ENCODE measurements at places on chromosomes 6 and 20.

GRCh38 chr20:17875106-17875980 is 93.3 kb downstream of the SNX5 start:
- no peaks in the 10 kb centered on the region for H3K27me3 ChIP-seq
- H3K4me3 ChIP-seq, result no peak overlapping the region
- H3K36me3 ChIP-seq, result no peaks in the 10 kb centered on the region
- H3K4me1 ChIP-seq, result peaks cover 9% of the 10 kb centered on the region
- peak overlapping the region; percentile 91 for H3K27ac ChIP-seq

DNA sequence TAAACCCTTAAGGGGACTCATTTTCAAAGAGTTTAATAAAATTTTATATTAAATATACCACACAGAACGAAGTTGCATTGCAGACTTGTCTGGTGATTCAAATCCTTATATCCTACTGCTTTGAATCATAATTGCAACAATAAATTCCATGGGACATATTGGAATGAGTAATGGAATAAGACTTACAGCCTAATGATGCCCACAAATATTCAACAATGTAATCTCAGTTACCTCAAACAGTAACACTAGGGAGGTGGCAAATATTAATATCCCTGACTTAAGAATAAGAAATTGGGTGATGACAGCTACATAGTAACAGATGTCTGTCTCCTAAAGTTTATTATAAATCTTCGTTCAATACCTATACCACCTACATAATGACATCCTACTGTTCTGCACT is 52.6 kb downstream of the BMP5 start:
- H3K36me3 ChIP-seq, result no peaks in the 10 kb centered on the region
- no peak overlapping the region for H3K27ac ChIP-seq
- no peak for DNase-seq
- no peaks in the 10 kb centered on the region for H3K27me3 ChIP-seq
- no peaks in the 10 kb centered on the region for H3K4me1 ChIP-seq

DNA sequence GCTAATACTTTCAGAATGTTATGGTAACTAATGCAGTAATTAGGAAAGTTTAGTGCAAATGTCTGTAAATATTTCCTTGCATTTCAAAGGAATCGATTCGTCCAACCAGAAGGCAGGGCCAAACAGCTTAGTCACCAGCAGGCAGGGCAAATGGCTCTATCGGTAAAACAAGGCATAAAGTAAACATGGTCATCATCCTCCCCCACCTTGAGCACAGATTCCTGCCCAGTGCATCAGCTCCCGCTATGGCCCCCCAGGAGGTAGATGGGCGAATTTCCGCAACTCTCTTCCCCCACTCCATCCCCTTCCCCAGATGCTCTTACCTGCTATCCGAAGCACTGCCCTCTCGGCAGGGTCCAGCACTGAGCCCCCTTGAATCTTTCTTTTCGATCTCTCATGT is 103.8 kb upstream of the BEND6 start:
- H3K4me3 ChIP-seq, result peak overlapping the region; percentile 51
- no peak for DNase-seq
- no peak overlapping the region for H3K27ac ChIP-seq
- H3K27me3 ChIP-seq, result no peaks in the 10 kb centered on the region
- H3K36me3 ChIP-seq, result no peaks in the 10 kb centered on the region

DNA sequence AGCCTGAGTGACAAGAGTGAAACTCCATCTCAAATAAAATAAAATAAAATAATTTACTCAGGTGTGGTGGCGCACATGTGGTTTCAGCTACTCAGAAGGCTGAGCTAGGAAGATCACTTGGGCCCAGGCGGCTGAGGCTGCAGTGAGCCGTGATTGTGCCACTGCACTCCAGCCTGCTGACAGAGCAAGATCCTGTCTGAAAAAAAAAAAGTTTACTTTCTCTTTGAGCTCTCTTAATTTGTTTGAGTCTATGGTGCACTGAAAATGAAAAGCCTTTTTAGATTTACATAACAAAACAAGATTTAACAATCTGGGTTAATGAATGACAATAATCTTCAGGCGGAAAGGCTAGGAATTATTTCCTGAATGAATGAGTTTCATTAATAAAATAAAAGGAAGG is 23.3 kb upstream of the NHSL1 start:
- no peak for DNase-seq
- no peak overlapping the region for H3K27ac ChIP-seq
- no peaks in the 10 kb centered on the region for H3K36me3 ChIP-seq
- H3K4me3 ChIP-seq, result no peak overlapping the region
- H3K27me3 ChIP-seq, result no peaks in the 10 kb centered on the region
- no peaks in the 10 kb centered on the region for H3K4me1 ChIP-seq

DNA sequence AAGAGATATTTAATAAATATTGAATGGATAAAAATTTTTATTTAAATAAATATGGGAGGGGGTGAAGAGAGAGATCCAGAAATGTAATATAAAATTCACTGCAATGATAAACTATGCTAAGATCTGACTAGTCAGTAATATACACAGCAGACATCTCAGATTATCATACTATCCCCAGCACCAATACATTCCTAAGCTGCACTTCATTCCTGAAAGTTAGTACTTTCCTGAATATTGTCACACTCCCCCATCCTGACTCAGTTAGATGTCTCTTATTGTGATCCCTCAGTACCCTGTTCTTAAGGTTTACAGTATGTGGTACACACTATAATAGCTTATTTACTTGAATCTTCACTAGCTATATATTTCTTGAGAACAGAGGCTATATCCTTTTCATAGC is 88.3 kb upstream of the KCNQ5 start:
- no peak overlapping the region for H3K4me3 ChIP-seq
- no peak overlapping the region for H3K27ac ChIP-seq
- no peaks in the 10 kb centered on the region for H3K27me3 ChIP-seq
- no peaks in the 10 kb centered on the region for H3K36me3 ChIP-seq

GRCh38 chr6:21598674-21599023 is 5.1 kb downstream of the SOX4 start:
- peak overlapping the region; percentile 71 for H3K4me3 ChIP-seq
- H3K27ac ChIP-seq, result no peak overlapping the region
- peak; percentile 12 for DNase-seq
- no peaks in the 10 kb centered on the region for H3K4me1 ChIP-seq
- H3K36me3 ChIP-seq, result no peaks in the 10 kb centered on the region

GRCh38 chr20:38585404-38586180 is 4.6 kb downstream of the ADIG start:
- no peak overlapping the region for H3K4me3 ChIP-seq
- no peaks in the 10 kb centered on the region for H3K27me3 ChIP-seq
- H3K4me1 ChIP-seq, result no peaks in the 10 kb centered on the region
- no peak for DNase-seq
- H3K27ac ChIP-seq, result no peak overlapping the region
- H3K36me3 ChIP-seq, result no peaks in the 10 kb centered on the region

- no peaks in the 10 kb centered on the region for H3K4me1 ChIP-seq
- H3K27ac ChIP-seq, result no peak overlapping the region
- H3K36me3 ChIP-seq, result no peaks in the 10 kb centered on the region
- no peaks in the 10 kb centered on the region for H3K27me3 ChIP-seq
- peak overlapping the region; percentile 20 for H3K4me3 ChIP-seq
Observed at GRCh38 chr6:28090917-28091586, 10.7 kb downstream of the ZNF165 start.

- H3K4me1 ChIP-seq, result no peaks in the 10 kb centered on the region
- H3K27ac ChIP-seq, result no peak overlapping the region
- no peak overlapping the region for H3K4me3 ChIP-seq
- H3K27me3 ChIP-seq, result no peaks in the 10 kb centered on the region
- H3K36me3 ChIP-seq, result no peaks in the 10 kb centered on the region
- peak; percentile 33 for DNase-seq
Observed at GRCh38 chr6:168122011-168122410, 43.0 kb upstream of the FRMD1 start.

- no peak for DNase-seq
- H3K4me1 ChIP-seq, result no peaks in the 10 kb centered on the region
- H3K27me3 ChIP-seq, result no peaks in the 10 kb centered on the region
- no peak overlapping the region for H3K27ac ChIP-seq
- H3K4me3 ChIP-seq, result no peak overlapping the region
Observed at GRCh38 chr6:153523390-153523789, 392.3 kb upstream of the RGS17 start.

GRCh38 chr6:140436023-140436811 is 1061.8 kb upstream of the CITED2 start:
- no peaks in the 10 kb centered on the region for H3K27me3 ChIP-seq
- peak; percentile 45 for DNase-seq
- H3K4me3 ChIP-seq, result no peak overlapping the region
- peak overlapping the region; percentile 76 for H3K27ac ChIP-seq
- H3K36me3 ChIP-seq, result no peaks in the 10 kb centered on the region
- H3K4me1 ChIP-seq, result no peaks in the 10 kb centered on the region

DNA sequence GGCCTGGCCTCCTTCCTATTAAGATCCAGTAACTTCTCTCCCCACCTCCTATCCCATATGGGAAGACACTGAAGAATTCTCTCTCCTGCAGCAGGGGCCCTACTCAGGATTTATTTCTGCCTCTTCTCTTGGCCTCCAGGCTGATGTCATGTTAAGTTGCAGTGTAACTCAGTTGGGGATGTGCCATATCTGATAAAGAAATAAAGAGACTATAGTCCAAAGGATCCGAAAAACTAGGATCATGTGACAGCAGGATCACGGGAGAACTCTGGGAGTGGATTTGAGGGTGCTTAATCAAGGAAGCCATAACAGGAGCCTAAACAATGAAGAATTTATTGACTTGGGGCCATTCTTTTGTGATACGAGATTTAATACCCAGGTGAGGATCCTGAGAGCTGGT is 38.5 kb upstream of the TGM6 start:
- no peak overlapping the region for H3K27ac ChIP-seq
- no peak for DNase-seq
- H3K36me3 ChIP-seq, result no peaks in the 10 kb centered on the region
- H3K4me1 ChIP-seq, result no peaks in the 10 kb centered on the region

- H3K4me3 ChIP-seq, result no peak overlapping the region
- no peak for DNase-seq
- H3K4me1 ChIP-seq, result no peaks in the 10 kb centered on the region
- no peaks in the 10 kb centered on the region for H3K36me3 ChIP-seq
Observed at GRCh38 chr6:5087389-5087788, 2.2 kb downstream of the PPP1R3G start.

- H3K4me3 ChIP-seq, result no peak overlapping the region
- H3K27ac ChIP-seq, result no peak overlapping the region
- DNase-seq, result no peak
- H3K36me3 ChIP-seq, result no peaks in the 10 kb centered on the region
- H3K27me3 ChIP-seq, result peaks cover 21% of the 10 kb centered on the region
- no peaks in the 10 kb centered on the region for H3K4me1 ChIP-seq
Observed at GRCh38 chr20:32024683-32025295, 14.6 kb downstream of the CCM2L start.

GRCh38 chr6:16397623-16398022 is 159.2 kb downstream of the GMPR start:
- no peak overlapping the region for H3K4me3 ChIP-seq
- no peaks in the 10 kb centered on the region for H3K4me1 ChIP-seq
- no peak for DNase-seq
- H3K27me3 ChIP-seq, result no peaks in the 10 kb centered on the region
- H3K36me3 ChIP-seq, result no peaks in the 10 kb centered on the region

DNA sequence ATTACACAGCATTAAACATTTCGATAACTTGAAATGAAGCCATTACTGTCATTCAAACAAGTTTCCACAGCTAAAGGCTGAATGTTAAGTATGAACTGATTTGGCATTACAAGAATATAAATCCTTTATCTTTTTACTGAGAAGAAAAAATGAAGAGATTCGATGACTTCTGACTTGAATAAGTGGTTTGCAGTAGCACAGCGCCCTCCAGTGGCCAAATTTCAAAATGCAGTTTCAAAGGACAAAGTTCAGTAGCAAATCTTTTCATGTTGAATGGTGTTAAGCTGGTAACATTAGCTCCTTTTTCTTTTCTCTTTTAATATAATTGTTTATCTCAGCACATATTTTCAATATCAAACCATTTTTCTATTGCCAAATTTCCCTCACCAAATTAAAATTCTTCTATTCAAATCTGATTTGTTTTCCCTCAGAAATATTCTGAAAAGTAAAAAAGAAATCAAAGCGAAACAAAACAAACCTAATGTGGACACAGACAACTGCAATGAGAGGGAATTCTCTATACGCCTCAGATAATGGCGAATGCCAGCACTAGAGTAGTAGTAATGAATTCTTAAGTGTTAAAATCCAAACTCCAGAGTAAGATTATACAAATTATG is 145.7 kb downstream of the BTBD9 start:
- no peak overlapping the region for H3K27ac ChIP-seq
- peak; percentile 74 for DNase-seq
- H3K27me3 ChIP-seq, result no peaks in the 10 kb centered on the region
- no peaks in the 10 kb centered on the region for H3K4me1 ChIP-seq
- H3K36me3 ChIP-seq, result no peaks in the 10 kb centered on the region

DNA sequence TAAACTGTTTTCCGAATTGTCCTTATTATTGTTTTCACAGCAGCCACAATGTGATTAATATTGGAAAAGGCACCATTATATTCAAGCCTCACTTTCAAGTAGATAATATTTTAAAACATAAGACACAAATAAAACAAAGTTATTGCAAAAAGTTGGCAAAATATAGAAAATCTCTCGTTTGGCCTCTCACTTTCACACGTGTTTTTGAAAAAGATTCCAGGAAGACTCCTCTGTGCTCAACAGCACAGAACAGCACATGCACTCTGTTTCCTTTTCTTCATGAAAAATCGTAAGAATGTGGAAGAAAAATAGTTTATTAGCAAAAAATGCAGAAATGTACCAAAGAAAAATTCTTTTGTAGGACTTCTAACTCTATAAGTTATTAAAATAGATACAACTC is 46.7 kb downstream of the PRKN start:
- no peak overlapping the region for H3K4me3 ChIP-seq
- H3K36me3 ChIP-seq, result no peaks in the 10 kb centered on the region
- H3K27me3 ChIP-seq, result no peaks in the 10 kb centered on the region
- no peak for DNase-seq
- H3K27ac ChIP-seq, result no peak overlapping the region

DNA sequence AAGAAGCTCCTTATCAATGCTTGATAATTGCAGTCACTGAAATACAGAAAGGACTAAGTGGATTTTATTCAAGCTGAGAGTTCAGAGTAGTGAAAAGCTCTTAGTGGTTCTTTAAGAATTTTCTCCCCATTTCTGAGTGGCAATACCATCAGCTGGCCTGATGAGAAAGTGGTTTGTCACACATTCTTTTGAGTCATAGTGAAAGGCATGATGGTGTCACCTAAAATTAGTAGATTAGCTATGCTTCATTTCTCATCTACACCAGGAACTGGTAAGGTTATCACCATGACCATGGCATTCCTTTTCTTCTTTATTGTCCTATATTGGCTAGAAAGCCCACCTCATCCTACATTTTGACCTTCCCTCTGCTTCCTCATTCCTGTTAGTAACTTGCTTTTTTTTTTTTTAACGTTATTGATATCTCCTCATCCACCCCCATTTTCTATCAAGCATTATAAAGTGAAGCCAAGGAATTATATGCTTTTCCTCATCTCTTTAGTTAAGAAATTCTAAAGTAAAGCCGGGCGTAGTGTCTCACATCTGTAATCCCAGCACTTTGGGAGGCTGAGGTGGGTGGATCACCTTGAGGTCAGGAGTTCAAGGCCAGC is 67.4 kb upstream of the LOC128125822 start:
- no peaks in the 10 kb centered on the region for H3K4me1 ChIP-seq
- H3K36me3 ChIP-seq, result no peaks in the 10 kb centered on the region
- no peak for DNase-seq

Data from breast epithelium (tissue), 4 donors.